Heart left ventricle (tissue), 16 donors: ENCODE measurements at places on chromosomes 11 and 22.

DNA sequence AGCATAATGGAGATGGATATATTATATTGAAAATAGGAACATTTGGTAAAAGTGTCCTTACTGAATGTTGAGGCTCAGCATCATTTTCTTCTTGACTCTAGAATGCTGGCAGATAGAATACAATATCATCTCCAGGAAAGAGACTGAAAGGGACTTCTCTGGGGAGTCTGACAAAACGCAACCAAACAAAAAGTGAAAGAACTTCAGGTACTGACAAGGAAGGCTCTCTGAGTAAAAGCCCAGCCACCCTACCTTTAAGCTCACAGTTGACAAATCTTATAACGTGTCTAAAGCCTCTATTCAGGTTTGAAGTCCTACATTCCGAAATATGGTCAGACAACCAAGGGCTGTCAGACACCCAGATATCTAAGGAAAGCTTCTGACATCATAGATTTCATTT lies 590.8 kb downstream of the SOX6 start:
- no peaks in the 10 kb centered on the region for H3K4me1 ChIP-seq
- H3K27ac ChIP-seq = no peak overlapping the region
- H3K4me3 ChIP-seq = no peak overlapping the region
- DNase-seq = no peak

DNA sequence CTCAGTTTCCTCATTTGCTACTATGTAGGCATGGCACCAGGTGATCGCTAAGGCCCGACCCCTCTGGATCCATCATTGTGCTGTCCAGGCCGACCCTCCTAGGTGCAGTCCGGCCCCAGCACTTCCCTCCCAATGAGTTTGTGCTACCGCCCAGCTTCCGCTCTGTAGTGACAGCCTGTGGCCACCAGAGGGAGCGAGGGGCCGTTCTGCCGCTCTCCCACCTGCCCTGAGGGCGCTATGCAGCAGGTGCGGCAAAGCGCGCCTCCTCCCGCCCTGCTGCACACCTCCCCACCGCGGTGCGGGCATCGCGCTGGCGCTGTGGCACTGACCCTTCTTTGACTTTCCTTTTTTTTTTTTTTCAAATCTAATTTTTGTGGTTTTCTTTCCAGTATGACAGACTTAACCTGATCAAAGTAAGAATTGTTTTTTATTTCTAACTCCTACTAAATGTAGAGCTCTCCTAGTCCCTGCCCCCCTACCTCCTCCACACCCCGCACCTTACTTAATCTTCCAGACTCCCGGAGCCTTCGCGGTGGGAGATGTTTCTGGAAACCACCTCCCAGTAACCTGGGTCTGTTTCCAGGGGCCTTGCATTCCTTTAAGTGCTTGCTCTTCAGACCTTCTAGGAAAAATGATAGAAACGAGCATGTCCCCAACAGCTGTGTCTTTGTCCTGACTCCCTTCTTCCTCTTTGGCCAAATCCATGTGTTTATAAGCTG lies 73.7 kb downstream of the SCN3B start:
- no peak overlapping the region for H3K4me3 ChIP-seq
- H3K36me3 ChIP-seq = no peaks in the 10 kb centered on the region
- DNase-seq = peak; percentile 73
- H3K27me3 ChIP-seq = no peaks in the 10 kb centered on the region

DNA sequence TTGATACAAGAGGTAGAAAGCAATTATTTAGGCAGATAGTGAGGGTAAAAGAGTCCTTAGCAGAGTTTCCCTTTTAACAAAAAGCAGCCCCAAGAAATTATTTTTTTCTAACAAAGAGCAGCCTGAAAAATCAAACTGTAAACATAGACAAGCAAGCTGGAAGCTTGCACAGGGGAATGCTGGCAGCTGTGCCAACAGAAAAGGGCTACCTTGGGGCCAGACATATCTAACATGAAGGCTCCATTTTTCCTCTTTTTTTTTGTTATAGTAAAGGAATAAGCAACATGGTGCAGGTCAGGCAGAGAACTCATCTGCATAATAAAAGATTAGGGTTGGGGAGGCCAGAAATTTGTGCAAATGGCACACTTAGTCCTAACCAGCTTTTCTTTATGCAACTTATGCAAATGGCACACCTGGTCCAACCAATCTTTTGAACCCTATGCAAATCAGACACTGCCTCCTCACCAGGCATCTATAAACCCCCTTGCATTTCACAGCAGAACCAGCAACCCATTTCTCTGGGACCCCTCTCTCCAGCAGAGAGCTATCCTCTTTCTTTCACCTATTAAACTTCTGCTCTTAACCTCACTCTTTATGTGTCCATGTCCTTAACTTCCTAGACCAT lies 41.8 kb downstream of the PDGFD start:
- no peak overlapping the region for H3K27ac ChIP-seq
- H3K36me3 ChIP-seq = no peaks in the 10 kb centered on the region
- no peak overlapping the region for H3K4me3 ChIP-seq
- no peak for DNase-seq
- H3K27me3 ChIP-seq = no peaks in the 10 kb centered on the region

- no peak for DNase-seq
- H3K36me3 ChIP-seq = no peaks in the 10 kb centered on the region
- H3K4me3 ChIP-seq = no peak overlapping the region
- no peaks in the 10 kb centered on the region for H3K27me3 ChIP-seq
- no peaks in the 10 kb centered on the region for H3K4me1 ChIP-seq
Observed at GRCh38 chr11:132913295-132913694, 619.0 kb downstream of the OPCML start.

DNA sequence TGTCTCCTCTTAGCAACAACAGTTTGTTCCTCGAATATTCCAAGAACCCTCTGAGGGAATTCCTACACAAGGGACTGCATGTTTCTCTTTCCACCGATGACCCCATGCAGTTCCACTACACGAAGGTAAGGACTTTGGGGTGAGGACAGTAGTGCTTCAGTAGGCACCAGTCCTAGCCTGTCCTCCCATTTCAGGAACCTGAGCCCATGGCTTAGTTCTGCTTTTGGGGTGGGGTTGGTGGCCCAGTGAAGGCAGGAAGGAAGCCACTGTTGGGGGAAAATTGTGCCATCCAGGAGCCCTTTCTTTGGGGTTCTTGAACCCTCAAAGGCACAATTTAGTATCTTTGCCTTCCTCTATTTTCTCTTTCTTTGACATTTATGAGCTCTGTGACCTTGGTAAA lies 38.2 kb downstream of the RNF141 start:
- no peak overlapping the region for H3K27ac ChIP-seq
